ENCODE measurements at places on chromosomes 12 and 14.
A peak's percentile ranks its signal among the peaks of the same experiment; 100 is the strongest.

DNA sequence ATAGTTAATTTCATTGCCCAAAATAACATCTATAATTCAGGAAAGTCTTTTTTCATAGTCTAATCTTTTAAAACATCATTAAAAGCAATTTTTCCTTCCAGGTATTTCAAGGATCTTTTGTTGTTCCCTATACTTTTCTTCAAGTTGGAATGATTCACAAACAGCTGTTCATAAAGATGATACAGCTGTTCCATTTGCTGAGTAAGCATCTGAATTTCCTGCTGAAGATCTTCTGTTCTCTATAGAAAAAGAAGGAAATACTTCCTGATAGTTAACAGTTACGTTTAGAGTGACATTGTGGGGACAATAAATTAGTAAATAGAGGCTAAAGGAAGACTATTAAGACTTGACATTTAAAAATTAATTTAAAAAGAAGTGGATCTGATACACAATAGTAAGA lies 30.3 kb upstream of the ESR2 start:
- no peak for DNase-seq

GRCh38 chr14:104870368-104871144 lies 5.5 kb downstream of the CEP170B start:
- DNase-seq = no peak

- no peak for DNase-seq
Measured at GRCh38 chr14:51914310-51914709, 53.9 kb downstream of the GNG2 start.

GRCh38 chr12:65977384-65977783 lies 153.1 kb downstream of the HMGA2 start:
- DNase-seq = no peak

GRCh38 chr14:85293612-85294234 lies 236.2 kb upstream of the FLRT2 start:
- no peak for DNase-seq

DNA sequence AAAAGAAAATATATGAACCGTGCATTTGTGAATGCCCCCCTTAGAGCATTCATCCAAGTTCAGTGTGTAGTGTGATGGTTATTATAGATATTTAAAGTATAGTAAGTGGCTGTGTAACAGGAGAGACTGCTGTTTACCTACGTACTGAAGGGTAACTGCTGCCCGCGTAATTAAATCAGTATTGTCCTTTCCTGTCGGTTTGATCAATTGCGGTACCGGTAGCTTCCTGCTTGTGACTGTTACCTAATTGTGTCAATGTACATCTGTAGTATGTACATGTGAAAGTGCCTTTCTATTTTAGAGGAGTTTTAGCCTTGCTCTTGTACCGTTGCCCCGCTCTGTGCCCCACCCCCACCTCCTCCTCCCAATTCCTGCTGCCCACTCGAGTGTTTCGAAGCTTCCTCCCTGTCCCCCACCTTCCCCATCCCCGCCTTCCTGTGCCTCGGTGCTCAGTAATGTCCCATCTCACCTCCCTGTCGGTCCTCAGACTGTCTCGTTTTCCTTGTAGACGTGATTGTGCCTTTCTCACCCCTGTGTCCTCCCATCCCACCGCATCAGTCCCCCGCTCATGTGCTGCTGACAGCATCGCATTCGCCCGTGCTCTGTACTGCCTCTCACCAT lies 75.0 kb downstream of the KICS2 start:
- DNase-seq = no peak

DNA sequence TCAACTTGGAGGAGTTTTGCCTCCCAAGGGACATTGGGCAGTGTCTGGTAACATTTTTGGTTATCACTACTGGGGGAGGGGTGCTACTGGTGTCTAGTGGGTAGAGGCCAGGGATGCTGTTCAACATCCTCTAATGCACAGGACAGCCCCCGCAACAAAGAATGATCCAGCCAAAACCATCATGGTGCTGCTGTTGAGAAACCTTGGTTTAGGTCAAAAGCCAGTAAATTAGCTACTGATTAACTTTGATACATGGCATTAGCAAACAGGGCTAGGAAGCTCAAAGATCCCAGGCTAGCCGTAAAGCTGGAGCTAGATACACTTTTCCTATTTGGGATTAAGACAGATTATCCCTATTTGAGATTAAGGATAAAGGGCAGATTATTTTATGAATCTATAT lies 8.8 kb downstream of the ALKBH2 start:
- DNase-seq = no peak

GRCh38 chr14:76640923-76641395 lies 120.3 kb upstream of the VASH1 start:
- no peak for DNase-seq

- no peak for DNase-seq
Measured at GRCh38 chr12:108169708-108170107, 40.6 kb downstream of the WSCD2 start.

- DNase-seq = no peak
Measured at GRCh38 chr12:5746036-5746908, 198.8 kb downstream of the ANO2 start.

DNA sequence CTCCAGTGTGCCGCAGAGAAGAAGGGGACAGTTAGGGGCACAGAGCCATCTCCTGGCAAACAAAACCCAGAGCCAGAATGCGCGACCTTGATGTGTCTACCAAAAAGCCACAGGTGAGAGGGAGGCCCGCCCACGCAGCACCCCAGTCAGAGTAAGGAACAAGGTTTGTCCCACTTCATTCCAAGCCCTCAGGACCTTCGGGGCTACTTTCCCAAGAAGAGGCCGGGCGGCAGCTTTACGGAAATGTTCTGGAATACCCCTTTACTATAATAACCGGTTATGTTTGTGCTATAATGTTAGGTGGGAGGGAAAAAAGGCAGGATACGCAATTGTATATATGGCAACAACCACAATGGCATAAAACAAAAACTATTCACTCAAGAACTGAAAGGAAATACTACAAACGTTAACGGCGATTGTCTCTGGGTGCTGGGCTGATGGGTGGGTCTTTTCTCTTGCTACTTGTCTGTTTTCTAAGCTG lies 12.3 kb downstream of the CCDC88C start:
- DNase-seq = no peak

DNA sequence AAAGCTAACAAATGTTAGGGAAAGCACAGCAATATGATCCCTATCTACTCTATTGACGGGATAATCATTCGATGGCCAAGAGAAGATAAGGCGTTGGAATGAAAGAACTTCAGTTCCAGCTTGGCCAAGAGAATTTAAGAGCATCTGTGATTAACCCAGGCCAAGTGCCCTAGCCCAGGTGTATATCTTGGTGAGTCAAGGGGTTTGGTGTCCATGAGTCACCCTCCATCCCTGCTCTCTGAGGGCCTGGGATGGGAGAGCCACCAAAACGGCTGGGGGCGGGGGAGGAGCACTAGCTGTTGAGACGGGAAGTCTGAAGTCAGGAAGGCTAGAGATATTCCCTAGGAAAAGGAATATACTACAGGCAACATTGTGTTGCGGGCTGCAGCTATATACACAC lies 13.0 kb downstream of the TBPL2 start:
- peak; percentile 53 for DNase-seq

- DNase-seq = no peak
Measured at GRCh38 chr12:90299666-90300065, 591.0 kb upstream of the ATP2B1 start.

DNA sequence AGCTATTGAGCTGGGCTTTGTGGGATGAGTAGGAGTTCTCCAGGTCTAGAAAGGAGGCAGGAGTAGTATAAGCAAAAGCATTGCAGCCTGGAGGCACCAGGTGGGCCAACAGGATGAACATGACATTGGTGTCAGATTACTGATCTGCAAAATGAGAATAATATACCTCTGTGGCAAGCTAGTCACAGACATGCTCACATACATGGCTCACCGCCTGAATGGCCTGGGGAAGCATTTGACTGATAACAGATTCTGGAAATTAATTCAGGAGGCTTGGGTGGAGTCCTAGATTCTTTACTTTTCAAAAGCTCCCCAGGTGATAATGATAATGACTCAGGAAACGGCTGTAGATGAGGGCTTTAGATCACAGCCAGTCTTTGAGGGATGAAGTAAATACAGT lies 709 bp downstream of the TCL1B start:
- DNase-seq = no peak

DNA sequence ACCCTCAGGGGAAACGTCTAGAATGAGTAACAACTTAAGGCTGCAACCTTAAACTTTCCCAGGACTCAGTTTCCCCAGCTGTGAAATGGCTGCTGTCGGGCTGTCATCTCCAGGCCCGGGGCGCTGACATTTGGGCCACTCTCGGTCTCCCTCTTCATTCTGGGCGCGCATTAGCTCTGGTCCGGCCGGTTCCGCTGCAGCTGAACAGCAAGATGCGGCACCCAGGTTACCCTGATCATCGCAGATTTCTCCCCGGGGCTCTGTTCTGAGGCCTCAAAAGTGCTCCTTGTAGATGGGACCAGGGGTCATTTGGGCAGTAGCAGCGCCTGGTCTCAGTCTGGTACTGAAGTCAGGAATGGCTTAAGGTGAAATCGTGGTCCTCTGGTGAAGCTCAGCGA lies 890 bp upstream of the BCL7A start:
- DNase-seq = no peak

- no peak for DNase-seq
Measured at GRCh38 chr14:94114589-94115057, 4.1 kb downstream of the IFI27 start.

DNA sequence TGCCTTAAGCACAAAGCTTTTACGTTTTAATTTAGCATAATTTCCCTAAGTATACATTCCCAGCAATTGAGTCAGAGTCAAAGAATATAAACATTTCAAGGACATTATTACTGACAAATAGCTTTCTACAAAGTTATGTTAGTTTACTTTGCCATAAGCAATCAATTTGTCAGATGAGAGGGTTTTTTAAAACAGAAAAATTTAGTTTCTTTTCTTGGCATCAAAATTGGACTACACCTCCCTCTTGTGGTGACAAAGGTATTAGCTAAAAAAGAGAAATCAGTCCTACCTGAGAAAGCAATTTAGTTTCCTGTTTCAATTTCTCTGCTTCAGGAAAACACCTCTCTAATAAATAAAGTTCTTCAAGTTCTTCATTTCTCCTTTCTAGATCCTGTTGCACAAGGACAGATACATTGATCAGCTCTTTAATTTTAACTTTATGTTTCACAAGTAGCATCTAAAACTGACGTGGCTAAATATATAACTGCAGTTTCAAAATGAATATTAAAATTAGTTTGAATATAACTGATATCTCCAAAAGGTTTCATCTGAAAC lies 39.9 kb downstream of the DNAI7 start:
- peak; percentile 15 for DNase-seq
